ENCODE measurements at places on chromosomes 2 and 18. TPM values are rescaled to one million over a fixed set of nuclear protein-coding genes. Genes with fewer than 3 reads are reported as not detected.

- DNase-seq, result no peak
These were observed 409.8 kb downstream of the GPD2 start for GRCh38 chr2:156845806-156846558.

GRCh38 chr18:74951165-74951760, 257.7 kb downstream of the PTGR3 start:
- DNase-seq, result peak; percentile 64

- no peak for DNase-seq
These were observed 506.6 kb downstream of the PLCL1 start for GRCh38 chr2:198311020-198311419.

- no peak for DNase-seq
These were observed 50.5 kb upstream of the TUBA3D start for GRCh38 chr2:131425231-131425941.

DNA sequence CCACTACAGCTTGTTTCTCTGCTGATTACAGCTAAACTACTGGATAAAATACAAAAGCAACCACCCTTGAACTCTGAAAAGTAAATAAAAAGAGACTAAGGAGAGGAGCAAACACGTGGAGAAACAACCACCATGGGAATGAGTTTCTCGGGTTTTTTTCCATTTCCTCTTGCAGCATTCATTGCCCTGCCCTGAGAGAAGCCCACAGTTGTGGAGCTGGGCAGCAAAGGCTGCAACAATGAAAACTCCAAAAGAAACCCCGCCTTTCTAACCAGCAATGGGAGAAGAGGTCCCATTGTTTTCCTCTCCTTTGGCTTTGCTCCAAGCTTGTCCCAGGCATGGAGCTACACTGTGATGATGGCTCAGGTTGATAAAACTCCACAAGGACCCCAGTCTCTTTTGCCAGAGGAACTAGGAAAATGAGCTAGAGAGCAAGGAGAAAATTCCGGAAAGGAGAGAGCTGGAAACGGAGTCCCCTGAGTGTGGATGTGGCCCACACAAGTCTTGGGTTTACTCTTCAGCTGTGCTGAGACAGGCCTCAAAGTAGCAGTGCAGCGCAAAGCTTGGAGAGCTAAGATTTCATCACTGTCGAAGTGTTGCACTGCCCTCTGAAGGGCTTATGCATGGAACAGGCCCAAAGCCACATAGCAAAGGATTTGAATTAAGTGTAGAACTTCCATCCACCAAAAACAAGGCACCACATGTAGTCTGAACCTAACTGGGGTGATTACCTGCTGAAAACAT, 20.9 kb downstream of the NAPG start:
- no peak for DNase-seq

DNA sequence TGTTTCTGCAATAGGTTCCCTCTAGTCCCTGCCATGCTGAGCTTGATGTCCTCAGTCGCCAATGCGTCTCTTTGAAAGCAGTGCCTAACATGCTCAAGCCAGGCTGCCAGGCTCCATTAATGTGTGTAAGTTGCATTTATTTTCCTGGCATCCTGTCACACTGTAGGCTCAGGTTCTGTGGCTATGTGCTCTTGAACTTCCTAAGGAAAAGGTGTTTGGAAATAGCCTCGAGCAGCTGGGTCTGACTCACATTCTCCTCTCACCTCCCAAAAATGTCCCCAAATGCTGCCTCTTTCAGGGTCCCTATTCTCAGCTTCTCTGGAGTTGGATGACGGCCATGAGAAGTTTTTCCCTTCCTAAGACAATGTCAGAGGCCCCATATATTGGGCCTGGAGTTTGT, 58.0 kb upstream of the SLC14A2 start:
- no peak for DNase-seq

DNA sequence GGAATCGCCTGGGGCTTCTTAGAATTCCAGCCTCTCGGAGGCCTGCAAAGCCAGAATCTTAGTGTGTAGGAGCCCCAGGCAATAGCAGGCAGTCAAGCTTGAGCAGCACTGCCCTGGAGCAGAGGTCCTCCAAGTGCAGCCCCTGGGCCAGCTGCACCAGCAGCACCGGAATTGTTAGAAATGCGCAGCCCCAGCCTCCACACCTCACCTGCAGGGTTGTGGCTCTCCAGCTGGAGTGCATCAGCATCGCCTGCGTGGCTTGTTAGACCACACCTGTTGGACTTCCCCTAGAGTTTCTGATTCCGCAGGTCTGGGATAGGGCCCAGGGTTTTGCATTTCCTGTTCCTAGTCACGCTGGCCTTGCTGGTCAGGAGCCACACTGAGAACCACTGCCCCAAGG, 100.3 kb downstream of the ASAP2 start:
- DNase-seq, result no peak

GRCh38 chr2:157182834-157183396, 74.6 kb upstream of the GALNT5 start:
- DNase-seq, result peak; percentile 66

DNA sequence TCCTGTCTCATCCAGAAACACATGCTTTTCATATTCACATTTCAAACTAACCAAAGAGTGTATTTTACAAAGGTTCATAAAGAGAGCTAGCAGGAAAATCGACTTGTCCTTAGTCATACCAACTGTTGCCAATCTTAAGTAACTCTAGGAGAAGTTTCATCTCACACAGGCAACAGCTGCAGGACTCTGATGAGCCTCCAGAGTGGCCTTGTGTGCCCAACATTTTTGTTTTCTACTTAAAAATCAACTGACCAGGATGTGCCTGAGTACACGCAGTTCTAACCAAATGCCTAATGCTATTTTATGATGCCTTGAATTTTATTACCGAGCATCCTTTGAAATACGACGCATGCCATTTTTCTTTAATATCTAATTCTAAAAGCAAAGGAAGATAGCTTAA, 595.9 kb upstream of the LRRTM4 start:
- DNase-seq, result no peak

DNA sequence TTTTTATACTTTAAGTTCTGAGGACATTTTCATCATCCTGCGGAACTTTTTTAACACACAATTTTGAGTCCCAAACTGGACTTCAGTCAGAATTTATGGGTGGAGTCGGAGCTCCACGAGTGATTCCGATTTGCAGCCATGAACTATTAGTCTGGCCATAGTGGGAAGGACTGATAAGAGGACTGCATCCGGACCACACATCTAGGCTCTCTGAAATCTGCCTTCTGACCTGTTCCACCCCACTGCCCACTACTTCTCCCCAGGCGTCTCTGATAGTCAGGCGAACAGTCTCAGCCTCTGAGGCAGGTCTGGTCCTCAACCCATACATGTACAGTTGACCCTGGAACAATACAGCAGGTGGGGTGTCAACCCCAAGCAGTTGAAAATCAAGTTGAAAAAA, 5.2 kb downstream of the MRPL35 start:
- DNase-seq, result no peak

DNA sequence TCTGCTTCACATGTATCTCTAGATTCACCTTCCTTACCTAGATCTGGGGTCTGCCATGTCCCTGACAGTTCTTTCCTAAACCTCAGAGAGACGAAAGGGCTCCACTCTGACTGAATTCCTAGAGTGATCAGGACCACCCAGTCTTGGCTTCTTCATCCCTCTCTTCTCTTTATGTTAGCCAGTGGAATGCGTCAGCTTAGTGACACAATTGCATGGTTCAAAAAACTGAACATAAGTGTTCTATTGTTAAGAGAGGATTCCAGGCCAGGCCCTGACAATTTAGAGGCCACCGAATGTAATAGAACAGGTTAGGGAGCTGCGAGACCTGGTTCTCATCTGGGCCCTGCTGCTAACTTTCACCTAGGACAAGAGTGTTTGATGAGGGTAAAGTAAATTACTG, 10.0 kb downstream of the PRELID3A start:
- DNase-seq, result no peak

Gene NT5C1B
- total RNA-seq, result not detected

DNA sequence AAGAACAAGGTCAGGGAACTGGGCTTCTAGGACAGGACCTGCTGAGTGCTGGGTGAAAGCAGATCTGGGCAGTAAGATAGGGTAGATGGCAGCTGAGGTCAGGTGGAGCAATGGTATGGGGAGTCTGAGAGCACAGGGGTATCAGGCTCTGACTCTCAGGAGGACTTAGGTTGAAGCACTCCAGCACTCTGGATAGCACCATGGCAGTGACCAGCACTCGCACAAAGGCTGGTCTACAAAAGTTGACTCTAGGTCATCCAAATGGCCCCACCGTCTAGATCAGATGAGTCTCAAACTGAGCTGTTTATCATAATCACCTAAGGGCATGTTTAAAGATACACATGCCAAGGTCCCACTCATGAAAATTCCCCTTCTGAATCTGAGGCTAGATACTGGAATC, 60.1 kb downstream of the CDKL4 start:
- no peak for DNase-seq

- no peak for DNase-seq
These were observed 54.9 kb downstream of the CCNT2 start for GRCh38 chr2:134973241-134974138.

DNA sequence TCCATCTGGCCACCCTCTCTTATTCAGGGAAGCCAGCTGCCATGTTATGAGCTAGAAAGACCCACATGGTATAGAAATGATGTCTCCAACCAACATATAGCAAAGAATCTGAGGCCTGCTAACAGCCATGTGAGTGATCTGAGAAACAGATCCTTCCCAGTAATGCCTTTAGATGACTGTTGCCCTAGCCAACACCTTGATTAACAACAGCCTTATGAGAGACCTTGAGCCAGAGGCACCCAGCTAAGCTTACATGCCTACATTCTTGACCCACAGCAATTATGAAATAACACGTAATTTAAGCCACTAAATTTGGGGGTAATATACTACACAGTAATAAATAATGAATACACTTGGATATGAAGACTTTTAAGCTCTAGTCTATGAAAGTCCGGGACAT, 13.0 kb downstream of the KANSL1L start:
- DNase-seq, result no peak

- DNase-seq, result no peak
These were observed 229.6 kb upstream of the SYT4 start for GRCh38 chr18:43506935-43507334.

- no peak for DNase-seq
These were observed 284.3 kb downstream of the CYP26B1 start for GRCh38 chr2:71863396-71863795.

- DNase-seq, result no peak
These were observed 28.4 kb upstream of the GNAL start for GRCh38 chr18:11660691-11661090.

DNA sequence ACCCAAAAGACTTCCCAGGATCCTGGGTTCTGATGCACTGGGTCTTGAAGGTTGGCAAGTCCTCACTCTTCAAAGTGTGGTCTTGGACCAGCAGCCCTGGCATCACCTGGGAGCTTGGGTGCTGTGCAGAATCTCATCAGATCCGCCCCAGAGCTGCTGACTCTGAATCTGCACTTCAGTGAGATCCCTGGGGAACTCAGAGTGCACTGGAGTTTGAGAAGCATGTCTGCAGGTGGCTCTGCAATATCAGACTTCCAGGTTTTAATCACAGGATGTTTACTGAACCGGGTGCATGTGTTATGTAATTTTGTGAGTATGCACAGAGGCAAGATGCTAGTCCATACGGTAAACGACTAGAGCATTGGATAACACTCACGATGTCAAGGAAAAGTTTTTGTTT, 58.0 kb upstream of the BOD1L2 start:
- DNase-seq, result peak; percentile 3

Gene METAP1D
- total RNA-seq, result 6.2 TPM

GRCh38 chr2:16717477-16717876, 51.8 kb upstream of the CYRIA start:
- DNase-seq, result no peak

DNA sequence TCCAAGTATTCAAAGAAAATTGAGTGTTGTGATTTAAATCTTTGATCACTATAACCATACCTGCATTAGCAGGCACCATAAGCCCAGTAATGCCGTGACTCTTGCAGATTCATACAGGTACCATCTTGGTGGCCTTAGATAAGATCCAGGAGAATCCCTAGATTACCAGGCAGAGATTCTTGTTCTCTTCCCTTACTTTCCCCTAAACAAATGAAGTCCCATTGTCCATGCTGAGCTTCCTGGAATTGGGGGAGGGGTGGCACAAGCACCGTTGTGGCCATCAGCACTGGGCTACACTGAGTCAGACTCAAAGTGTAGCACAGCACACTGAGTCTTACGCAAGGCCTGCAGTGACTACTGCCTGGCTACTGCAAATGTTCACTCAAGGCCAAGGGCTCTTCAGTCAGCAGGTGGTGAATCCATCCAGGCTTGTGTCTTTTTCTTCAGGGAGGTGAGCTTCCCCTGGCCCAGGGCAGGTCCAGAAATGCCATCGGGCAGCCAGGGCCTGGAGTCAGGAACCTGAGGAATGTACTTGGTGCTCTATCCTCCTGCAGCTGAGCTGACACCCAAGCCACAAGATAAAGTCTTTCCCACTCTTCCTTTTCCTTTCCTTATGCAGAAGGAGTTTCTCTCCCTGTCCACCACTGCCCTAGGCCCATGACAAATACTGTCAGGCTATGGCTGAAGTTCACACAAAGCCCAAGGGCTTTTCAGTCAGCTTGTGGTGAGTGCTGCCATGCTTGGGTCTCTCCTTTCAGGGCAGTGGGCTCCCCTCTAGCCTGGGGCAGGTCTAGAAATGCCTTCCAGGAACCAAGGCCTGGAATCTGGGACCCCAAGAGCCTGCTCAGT, 52.6 kb downstream of the CD28 start:
- peak; percentile 31 for DNase-seq

DNA sequence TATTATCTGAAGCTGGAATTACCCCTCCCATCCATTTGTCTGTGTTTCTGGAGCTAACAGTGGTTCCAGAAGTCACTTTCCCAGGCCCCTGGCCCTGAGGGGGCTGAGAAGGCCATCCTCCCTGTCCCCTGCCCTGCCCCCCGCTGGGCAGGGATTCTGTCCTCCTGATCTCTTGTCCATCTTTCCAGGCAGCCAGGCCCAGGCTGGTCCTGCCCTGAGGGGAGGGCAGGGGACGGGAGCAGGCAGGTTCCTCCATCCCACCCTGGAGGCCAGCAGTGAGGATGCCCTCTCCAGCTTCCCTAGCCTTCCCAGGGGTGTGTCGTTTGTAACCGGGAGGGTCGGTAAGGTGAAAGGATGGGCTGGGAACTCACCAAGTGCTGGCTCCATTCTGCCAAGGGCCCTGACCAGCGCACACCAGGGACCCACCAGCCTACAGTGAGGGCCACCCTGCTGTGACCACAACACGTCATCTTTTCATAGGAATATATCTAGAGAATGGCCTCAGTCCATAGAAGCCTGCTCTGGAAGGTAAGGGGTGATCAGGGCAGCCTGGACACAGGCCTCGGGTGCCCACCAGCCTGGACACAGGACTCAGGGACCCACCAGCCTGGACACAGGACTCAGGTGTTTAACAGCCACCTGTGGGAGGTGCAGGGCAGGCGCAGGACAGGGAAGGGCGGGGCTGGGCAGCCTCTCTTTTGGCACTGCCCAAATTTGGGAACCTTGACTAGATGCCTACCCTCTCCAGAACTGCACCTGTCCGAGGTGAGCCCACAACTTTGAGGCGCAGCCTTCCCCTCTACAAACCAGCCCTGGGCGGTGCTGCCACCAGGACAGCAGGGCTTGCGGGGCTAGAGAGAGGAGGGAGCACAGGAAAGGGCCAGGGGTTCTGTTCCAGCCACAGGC, 35.8 kb upstream of the GPC1 start:
- DNase-seq, result no peak

DNA sequence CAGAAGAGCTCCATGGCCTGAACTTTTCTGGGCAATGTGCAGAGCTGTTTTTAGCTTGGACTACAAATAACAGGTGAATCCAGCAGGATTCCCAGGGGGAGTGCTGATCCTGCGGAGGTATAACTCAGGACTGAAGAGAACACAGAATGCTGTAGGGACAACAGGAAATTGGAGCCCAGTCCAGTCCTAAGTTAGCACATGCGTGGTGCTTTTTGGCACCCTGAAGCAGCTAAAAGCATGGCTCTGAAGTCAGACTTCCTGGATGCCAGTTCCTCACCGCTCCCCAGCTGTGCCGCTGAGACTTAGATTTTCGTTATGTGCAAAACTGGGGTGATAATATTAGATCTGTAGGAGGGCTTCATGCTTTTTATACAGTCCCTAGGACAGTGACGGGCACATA, 58.6 kb downstream of the GALR1 start:
- DNase-seq, result no peak
